ENCODE measurements at places on chromosomes 13 and 19.

DNA sequence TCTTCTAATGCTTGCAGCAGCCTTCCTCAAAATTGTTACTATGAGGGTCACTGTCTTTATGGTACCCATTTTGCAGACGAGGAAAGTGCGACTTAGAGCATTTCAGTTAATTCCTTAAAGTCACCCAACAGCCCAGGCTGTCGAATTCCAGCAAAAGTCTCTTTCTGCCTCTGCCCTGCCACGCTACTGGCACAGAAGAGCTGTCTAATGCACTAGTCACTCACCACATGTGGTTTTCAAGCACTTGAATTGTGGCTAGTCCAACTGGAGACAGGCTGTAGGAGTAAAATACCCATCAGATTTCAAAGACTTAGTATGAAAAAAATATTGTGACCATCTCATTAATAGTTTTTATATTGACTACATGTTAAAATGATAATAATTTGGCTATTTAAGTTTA lies 1.7 kb downstream of the FPR1 start:
- DNase-seq, result no peak

DNA sequence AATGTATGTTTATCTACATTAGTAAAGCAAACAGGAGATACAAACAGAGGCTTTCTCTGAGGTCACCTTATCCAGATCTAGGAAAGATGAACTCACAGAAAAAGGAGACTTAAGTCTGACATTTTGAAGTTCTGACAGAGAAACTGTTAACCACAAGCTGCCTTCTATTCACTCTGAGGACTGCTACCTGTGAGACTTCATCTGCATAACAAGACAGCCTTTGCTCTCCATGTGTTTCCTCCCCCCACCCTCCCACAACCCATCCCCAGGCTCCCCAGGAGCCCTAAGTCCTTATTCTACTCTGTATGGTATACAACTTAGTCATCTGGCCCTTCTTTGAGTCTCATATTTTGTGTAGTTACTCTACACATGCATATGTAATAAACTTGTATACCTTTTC lies 699.0 kb downstream of the FGF9 start:
- no peak for DNase-seq

GRCh38 chr13:99806671-99807070 lies 164.9 kb downstream of the ZIC5 start:
- DNase-seq, result no peak

- DNase-seq, result peak; percentile 75
These were observed 867 bp downstream of the WBP4 start for GRCh38 chr13:41061914-41062837.

- DNase-seq, result peak; percentile 11
These were observed 58.6 kb downstream of the ERCC5 start for GRCh38 chr13:102904408-102904862.
